Right ventricle myocardium inferior (tissue), 1 donor: ENCODE measurements at places on chromosomes 1 and 21. TPM values are rescaled to one million over a fixed set of nuclear protein-coding genes. Genes with fewer than 3 reads are reported as not detected.

ANKRD45 gene
- 0.16 TPM for total RNA-seq

CDA gene
- total RNA-seq = 3.2 TPM

RSPH1 gene
- total RNA-seq = not detected

HIVEP3 gene
- 6.5 TPM for total RNA-seq

ATF3 gene
- 13.7 TPM for total RNA-seq

CDK11B gene
- total RNA-seq = 24.0 TPM
